ENCODE measurements at places on chromosomes 5 and 9. TPM values are rescaled to one million over a fixed set of nuclear protein-coding genes. Genes with fewer than 3 reads are reported as not detected.

DMXL1 gene
- total RNA-seq, result 72.2 TPM

NRG2 gene
- 3.5 TPM for total RNA-seq

BTF3 gene
- 463 TPM for total RNA-seq

- DNase-seq, result no peak
- H3K27ac ChIP-seq, result peak overlapping the region; percentile 12
- H3K27me3 ChIP-seq, result no peaks in the 10 kb centered on the region
- H3K4me3 ChIP-seq, result no peak overlapping the region
- H3K36me3 ChIP-seq, result peaks cover 42% of the 10 kb centered on the region
Measured at GRCh38 chr9:94805585-94805984, 79.1 kb downstream of the AOPEP start.

DNA sequence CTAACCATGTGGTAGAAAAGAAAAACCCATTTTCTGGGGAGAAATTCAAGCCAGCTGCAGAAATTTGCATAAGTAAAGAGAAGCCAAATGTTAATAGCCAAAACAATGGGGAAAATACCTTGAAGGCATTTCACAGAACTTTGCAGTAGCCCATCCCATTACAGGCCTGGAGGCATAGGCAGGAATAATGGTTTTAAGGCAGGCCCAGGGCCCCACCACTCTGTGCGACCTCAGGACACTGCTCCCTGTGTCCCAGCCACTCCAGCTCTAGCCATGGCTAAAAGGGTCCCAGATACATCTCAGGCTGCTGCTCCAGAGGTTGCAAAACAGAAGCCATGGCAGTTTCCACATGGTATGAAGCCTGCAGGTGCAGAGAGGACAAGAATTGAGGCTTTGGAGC, 253.3 kb downstream of the CTNND2 start:
- DNase-seq, result no peak
- no peak overlapping the region for H3K4me3 ChIP-seq
- H3K4me1 ChIP-seq, result no peaks in the 10 kb centered on the region
- no peak overlapping the region for H3K27ac ChIP-seq
- H3K36me3 ChIP-seq, result no peaks in the 10 kb centered on the region

GRCh38 chr9:131298341-131298740, 8.8 kb downstream of the PLPP7 start:
- H3K4me3 ChIP-seq, result no peak overlapping the region
- DNase-seq, result no peak
- no peak overlapping the region for H3K27ac ChIP-seq
- H3K27me3 ChIP-seq, result no peaks in the 10 kb centered on the region

DNA sequence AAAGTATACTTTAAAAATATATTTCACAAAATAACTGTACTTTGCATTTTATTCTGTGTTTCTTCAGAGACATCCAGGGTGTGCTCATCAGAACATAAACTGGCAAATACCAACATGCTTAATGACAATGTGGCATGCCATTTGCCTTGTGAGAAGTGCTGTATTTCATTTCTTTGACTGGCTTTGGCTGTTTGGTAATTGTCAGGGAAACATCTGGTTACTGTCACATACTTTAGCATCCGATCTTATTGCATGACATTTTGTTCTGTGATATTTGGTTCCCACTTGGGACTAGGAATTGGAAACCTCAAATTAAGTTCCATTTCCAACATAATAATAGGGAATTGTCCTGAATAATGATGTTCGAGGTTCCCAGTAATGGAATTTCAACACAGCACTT, 96.5 kb downstream of the FGF10 start:
- H3K27me3 ChIP-seq, result no peaks in the 10 kb centered on the region
- H3K4me1 ChIP-seq, result no peaks in the 10 kb centered on the region
- no peak overlapping the region for H3K4me3 ChIP-seq
- DNase-seq, result no peak
- no peaks in the 10 kb centered on the region for H3K36me3 ChIP-seq

GRCh38 chr5:96381526-96381925, 51.5 kb downstream of the PCSK1 start:
- DNase-seq, result no peak
- no peak overlapping the region for H3K27ac ChIP-seq
- H3K36me3 ChIP-seq, result no peaks in the 10 kb centered on the region
- no peak overlapping the region for H3K4me3 ChIP-seq
- no peaks in the 10 kb centered on the region for H3K27me3 ChIP-seq

All from spleen (tissue), 13 donors.